Stimulated activated CD4-positive, alpha-beta T cell treated with anti-CD3 and anti-CD28 coated beads, Interleukin-12 subunit alpha, Interleukin-12 subunit beta, amount 100 ng/mL, for 4 hours (primary cell): ENCODE measurements at places on chromosomes 12 and 14.

GRCh38 chr12:106750524-106750923, 24.0 kb upstream of the RIC8B start:
- no peak for DNase-seq

DNA sequence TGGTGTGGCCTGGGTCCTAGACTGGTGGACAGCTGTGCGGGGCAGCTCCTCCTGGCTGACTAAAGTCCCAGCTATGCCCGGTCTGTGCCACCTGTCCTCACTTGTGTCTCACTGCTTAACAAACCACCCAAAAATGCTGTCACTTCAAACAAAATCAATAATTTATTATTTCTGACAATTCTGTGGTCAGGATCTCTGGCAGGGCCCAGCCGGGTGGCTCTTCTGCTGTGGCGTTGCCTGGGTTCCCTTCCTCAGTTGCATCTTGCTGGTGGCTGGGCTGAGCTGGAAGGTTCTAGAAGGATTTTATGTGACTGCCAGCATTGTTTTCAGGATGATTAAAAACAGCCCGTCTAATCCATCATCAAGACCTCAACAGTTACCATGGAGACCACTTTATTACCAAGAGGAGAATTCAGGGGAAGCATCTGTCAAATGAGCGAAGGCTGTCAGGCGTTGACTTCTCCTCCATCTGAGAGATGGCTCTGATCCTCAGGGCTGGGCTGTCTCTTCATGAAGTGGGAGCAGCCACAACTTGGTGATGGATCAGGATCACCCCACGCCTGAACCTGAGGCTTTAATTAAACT, 280.6 kb upstream of the SFSWAP start:
- no peak for DNase-seq

GRCh38 chr12:44380861-44381260, 495.3 kb downstream of the NELL2 start:
- no peak for DNase-seq

- DNase-seq: no peak
These were observed 600 bp upstream of the LAG3 start for GRCh38 chr12:6771509-6772330.

GRCh38 chr12:52119398-52120254, 40.1 kb downstream of the SMIM41 start:
- peak; percentile 25 for DNase-seq

DNA sequence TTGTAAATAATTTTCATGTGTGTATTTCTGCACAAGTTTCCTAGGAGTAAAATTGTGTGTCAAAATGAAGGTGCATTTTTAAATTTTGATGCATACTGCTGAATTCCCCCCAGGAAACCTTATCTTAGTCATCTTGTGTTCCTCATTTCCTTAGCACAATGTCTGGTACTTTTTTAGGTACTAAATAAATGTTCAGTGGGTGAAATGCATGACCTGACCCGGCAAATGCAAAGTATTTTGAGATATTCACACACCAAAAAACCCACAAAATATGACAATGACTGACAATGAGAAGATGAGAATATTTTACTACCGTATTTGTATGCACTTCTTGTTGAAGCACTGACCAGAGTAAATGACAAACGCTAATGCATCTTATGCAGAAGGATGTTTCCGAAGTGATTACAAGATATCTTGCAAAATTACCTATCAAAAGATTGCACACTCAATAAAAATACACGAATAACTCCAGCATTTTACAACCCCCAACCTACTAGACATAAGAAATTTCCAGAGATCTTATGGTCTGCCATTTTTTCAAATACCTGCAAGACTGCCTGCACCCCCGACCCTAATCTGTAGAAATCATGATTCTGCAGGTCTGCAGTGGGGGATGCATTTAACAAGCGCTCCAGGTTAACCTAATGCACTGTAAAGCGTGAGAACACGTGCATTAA, 895 bp upstream of the PRKAB1 start:
- no peak for DNase-seq

DNA sequence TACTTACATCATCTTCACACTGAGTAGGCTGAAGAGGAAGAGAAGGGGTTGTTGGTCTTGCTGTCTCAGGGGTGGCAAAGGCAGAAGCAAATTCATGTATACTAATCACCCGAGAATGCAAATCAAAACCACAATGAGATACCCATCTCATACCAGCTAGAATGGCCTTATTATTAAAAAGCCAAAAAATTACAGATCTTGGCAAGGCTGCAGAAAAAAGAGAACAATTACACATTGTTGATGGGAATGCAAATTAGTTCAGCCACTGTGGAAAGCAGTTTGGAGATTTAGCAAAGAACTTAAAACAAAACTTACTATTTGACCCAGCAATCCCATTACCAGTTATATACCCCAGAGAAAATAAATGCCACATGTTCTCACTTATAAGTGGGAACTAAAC, 154.9 kb downstream of the SEC23A start:
- no peak for DNase-seq

GRCh38 chr12:45669093-45669492, 60.4 kb upstream of the ARID2 start:
- no peak for DNase-seq

GRCh38 chr14:100762089-100762515, 35.4 kb downstream of the DLK1 start:
- DNase-seq: no peak

DNA sequence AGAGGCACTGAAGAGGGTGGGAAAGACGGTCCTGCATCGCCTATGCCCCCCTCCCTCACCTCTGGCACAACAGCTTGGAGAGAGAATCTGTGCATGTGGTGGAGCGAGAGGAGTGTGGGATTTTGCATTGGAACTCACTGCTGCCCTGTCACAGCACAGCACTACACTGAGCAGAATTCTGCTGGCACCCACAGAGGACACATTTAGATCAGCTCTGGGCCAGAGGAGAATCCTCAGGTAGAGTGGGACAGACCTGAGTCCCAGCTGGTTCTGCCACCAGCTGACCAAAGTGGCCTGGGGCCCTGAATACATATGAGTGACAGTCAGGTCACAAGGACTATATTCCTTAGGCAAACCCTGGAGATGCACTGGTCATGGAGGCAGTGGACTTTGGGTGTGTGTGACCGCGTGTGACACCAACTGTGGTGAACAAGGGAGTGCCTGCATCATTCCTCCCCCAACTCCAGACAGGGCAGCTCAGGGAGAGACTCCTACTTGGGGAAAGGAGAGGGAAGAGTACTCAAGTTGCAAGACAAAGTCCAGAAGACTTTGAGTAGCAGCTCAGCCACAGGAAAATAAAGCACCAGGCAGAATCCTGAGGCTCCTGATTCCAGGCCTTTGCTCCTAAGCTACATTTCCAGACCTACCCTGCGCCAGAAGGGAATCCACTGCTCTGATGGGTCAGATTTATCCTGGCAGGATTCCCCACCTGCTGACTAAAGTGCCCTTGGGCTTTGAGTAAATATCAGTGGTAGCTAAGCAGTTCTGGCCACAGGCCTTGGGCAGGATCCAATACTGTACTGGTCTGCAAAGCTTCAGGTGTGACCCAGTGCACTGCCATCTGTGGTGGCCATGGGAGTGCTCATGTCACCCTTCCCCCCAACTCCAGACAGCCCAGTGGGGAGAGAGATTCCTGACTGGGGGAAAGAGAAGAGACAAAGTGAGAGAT, 10.6 kb upstream of the ACOT1 start:
- DNase-seq: no peak

DNA sequence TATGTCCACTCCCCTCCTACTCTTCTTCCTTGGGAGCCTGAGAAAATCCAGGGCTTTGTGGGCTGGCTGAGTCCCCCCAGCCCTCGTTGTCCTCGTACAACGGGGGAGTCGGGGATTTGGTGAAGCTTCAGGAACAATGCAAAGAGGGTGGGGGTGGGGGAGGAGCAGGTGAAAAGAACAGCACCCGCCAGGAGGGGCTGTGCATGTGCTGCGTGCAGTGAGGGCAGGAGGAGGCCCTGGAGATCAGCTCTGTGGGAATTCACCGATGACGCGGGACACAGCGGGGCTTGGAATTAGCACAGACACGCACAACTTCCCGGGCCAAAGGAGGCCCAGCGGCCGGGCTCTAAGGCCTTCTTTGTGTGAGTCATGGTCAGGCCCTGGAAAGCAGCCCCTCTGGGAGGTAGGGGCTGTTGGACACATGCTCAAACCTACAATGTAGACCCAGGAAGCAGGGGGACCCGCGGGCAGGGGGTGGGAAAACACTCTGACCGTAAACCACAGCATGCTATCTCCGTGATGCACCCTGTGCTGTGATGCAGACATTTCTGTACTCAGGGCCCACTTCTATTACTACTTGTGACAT, 32.8 kb downstream of the RBM19 start:
- no peak for DNase-seq
